T-cell (primary cell): ENCODE measurements at places on chromosomes 5 and 9. TPM values are rescaled to one million over a fixed set of nuclear protein-coding genes. Genes with fewer than 3 reads are reported as not detected.

DNA sequence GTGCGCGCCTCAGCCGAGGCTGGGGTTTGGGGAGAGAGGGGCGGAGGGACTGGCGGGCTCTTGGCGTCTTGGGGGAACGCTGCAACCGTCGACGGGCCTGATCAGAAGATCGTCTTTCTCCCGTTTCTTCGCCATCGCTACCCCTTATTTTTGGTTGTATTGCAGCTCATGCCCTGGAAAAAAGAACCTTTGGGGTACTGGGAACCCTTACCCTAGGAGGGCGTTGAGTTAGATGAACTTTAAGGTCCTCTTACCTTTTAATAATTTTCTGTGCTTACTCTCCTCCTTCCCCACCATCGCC lies 719 bp downstream of the PAIP2 start:
- peak overlapping the region; percentile 99 for H3K27ac ChIP-seq
- peaks cover 23% of the 10 kb centered on the region for H3K4me1 ChIP-seq
- no peak for DNase-seq
- peak overlapping the region; percentile 100 for H3K4me3 ChIP-seq

DNA sequence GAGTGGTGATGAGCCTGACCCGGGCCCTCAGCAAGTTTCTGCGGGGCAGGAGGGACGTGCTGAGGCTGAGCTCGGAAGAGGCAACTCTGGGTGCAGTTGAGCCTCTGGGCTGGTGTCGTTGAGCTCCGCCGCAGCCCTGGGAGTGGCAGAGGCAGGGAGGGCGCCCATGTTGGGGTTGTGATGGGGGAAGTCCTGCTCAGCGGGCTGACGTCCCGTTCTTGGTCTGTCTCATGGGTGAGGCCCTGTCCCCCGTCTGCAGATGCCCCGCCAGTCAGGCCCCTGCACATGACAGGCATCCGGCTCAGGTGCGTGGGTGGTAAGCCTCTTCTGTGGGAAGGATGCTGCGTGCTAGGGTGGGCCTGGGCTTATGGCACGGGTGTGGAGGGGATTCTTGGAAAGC lies 64.3 kb downstream of the RXRA start:
- H3K4me1 ChIP-seq = peaks cover 32% of the 10 kb centered on the region
- H3K36me3 ChIP-seq = no peaks in the 10 kb centered on the region
- peak; percentile 75 for DNase-seq
- peak overlapping the region; percentile 99 for H3K27ac ChIP-seq

Gene CDKN2B
- 0.33 TPM for total RNA-seq

- DNase-seq = peak; percentile 39
- no peaks in the 10 kb centered on the region for H3K36me3 ChIP-seq
- H3K27me3 ChIP-seq = peaks cover 7% of the 10 kb centered on the region
- H3K4me3 ChIP-seq = peak overlapping the region; percentile 15
- peaks cover 2% of the 10 kb centered on the region for H3K4me1 ChIP-seq
Measured at GRCh38 chr9:137295238-137295811, 6.7 kb downstream of the NRARP start.

DNA sequence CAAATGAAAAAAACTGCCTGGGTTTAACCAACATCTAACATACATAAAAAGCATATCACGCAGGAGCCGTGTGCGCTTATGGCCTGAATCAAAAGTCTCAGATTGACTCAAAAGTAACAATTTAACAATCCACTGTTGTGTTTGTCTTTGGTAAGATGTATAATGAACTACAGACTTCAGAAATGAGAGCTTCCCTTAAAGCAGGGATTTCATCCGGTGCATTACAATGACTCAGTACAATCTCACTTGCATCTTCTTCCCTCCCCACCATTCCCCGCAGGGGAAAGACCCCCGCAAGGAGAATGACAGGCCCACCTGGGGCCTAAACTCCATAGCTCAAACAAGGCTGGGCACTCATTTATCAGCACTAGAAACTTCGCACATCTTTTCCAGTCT lies 1.4 kb downstream of the ZFR start:
- H3K27ac ChIP-seq = peak overlapping the region; percentile 56
- peak overlapping the region; percentile 91 for H3K4me3 ChIP-seq
- H3K4me1 ChIP-seq = peaks cover 27% of the 10 kb centered on the region
- H3K27me3 ChIP-seq = no peaks in the 10 kb centered on the region

Gene GCNT4
- 14.7 TPM for total RNA-seq

DNA sequence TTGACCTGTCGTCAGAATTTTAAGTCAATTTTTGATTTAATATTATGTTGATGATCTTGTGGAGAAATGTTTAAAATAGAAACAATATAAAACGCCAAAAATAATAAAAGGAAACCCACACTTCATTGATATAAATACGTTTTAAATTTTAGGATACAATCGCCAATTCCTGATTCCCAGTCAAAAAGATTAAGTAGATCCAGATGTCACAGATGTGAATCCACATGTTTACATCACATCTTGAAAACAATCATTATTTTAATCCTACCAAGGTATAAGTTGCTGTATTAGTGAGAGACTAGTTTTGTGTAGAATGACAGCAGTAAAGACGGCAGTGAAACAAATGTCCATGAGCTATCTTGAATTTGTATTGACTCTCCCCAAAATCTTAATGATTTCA lies 4.9 kb downstream of the TAS2R1 start:
- no peak overlapping the region for H3K4me3 ChIP-seq
- H3K27ac ChIP-seq = no peak overlapping the region
- DNase-seq = no peak
- no peaks in the 10 kb centered on the region for H3K36me3 ChIP-seq
